ENCODE measurements at places on chromosomes 7 and 10.

DNA sequence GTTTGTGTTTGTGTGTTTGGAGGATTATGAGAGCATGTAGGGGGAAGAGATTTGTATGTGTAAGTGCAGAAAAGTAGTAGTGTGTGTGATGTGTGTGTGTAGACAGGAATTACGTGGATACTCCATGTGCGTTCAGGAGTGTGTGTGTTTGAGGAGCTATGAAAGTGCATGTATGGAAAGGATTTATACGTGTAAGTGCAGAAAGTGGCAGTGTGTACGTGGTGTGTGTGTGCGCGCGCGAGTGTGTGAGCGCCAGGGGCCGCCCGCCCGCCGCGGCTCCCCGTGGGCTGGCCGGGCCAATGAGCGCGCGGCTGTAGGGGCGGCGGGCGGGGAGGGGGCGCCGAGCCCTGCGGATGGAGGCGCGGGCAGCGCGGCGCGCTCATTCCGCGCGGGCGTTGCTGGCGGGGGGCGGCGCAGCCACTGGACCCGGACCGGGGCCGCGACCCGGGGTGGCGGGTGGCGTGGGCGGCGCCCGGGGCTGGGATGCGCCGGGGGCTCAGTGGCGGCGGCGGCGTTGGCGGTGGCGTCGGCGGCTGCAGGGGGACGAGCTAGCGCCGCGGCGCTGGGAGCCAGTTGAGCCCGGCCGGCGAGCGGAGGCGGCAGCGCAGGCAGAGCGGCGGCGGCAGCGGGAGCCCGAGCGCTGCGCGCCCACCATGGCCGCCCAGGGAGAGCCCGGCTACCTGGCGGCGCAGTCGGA lies at the start of gene BICC1:
TSS of gene BICC1 (plus strand) at position 382 of the 697 bp plus-strand sequence. CDS start at position 654, 272 bp downstream.
- DNase-seq = peak; percentile 48

GRCh38 chr7:121555558-121555957 lies 159.4 kb upstream of the FAM3C start:
- no peak for DNase-seq

DNA sequence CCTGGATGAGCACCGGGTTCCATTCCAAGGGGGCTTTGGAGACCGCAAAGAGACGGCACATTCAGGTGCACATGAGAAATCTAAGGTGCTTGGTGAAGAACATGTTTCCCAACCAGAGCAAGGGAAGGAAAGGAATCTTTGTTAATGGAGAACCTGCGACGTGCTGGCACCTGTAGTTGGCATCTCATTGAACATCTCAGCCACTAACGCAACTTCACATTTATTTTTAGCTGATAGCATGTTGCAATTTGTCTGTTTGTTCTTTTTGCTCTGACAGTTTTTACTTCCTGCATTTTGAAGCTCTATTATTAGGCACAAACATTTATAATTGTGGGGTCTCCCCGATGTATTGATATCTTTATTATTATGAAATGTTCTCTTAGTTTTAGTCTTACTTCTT lies 316.7 kb downstream of the TCERG1L start:
- DNase-seq = no peak

GRCh38 chr7:41861642-41862041 lies 158.8 kb upstream of the INHBA start:
- DNase-seq = no peak

DNA sequence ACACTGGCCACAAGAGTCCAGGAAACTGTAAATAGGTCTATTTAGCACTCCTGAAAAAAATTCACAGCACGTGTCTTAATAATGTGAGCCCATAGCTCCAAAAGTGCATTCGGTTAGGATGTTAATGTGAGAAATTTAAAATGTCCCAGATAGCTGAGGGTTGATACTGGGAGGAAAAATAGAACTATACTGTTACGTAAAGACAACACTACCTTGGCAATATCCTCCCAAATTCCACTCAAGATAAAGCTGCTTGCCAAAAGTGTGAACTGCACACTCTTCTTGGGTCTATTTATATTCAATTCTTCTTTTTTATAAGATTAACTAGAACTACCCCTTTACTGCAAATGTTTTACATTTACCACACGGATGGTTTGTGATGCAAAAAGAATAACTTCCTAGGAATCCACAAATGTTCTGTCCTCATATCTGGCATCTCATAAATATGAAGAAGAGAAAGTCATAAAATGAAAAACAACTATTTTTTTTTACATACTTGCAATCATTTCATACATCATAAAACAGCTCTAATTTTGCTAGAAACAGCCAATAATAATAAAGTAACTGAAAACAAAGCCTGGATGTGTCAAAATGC lies 10.4 kb downstream of the RAB11FIP2 start:
- DNase-seq = no peak

DNA sequence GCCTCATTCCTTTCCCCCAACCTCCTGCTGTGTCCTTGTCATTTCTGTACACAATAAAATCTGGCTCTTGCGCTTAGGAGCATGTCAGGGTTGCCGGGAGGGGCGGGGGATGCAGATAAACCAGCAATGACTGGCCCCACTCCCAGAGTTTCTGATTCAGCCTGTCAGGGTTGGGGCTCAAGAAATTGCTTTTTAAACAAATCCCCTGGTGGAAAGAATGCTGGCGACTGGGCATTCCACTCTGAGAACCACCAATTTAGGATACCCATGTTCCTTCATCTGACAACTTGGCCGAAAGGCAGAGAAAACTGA lies 376.4 kb downstream of the TCERG1L start:
- no peak for DNase-seq

All from large intestine (tissue), 12 donors.